ENCODE measurements at places on chromosomes 4 and X.

GRCh38 chr4:55014876-55015275, 110.5 kb downstream of the KDR start:
- H3K4me3 ChIP-seq: no peak overlapping the region
- H3K27ac ChIP-seq: no peak overlapping the region
- no peaks in the 10 kb centered on the region for H3K36me3 ChIP-seq

DNA sequence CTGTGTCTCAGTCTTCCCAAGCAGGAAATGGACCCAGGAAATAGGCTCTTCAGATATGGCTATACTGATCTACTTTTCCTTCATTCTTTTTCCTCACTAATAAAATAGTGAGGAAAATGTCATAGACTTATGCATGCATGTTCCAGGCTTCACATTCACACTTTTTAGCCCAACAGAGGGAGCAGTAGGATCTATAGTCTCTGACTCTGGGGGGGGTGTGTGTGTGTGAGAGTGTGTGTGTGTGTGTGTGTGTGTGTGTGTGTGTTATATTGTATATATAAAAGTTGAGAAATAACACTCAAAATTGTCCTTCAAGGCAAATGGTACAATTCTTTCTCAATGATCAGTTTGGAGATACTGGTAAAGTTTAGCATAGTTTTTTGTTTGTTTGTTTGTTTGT, 297.2 kb upstream of the GALNT7 start:
- no peak overlapping the region for H3K27ac ChIP-seq
- no peaks in the 10 kb centered on the region for H3K36me3 ChIP-seq
- H3K27me3 ChIP-seq: no peaks in the 10 kb centered on the region
- no peak for DNase-seq

GRCh38 chrX:19670321-19670750, 155.0 kb upstream of the MAP3K15 start:
- no peaks in the 10 kb centered on the region for H3K36me3 ChIP-seq
- peak overlapping the region; percentile 37 for H3K4me3 ChIP-seq
- peak overlapping the region; percentile 27 for H3K27ac ChIP-seq
- H3K4me1 ChIP-seq: no peaks in the 10 kb centered on the region
- no peaks in the 10 kb centered on the region for H3K27me3 ChIP-seq

DNA sequence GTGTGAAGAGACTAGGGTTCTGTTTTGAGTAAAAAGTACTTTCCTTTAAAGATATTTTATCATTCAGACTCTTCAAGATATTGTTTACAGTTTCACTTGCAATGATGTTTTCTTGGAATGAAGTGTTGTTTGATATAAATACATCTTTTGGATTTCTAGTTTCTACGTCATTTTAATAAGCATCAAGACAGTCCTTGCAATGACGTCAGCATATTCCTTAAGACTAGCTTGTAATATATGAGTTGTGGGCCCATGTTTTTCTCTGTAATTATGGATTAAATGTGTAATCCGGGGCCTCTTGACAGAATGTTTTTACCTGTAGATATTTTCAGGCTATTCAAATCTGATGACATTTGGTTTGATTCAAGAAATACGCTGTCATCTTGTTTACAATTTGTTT, 66.1 kb downstream of the RBMX2 start:
- no peaks in the 10 kb centered on the region for H3K27me3 ChIP-seq
- no peaks in the 10 kb centered on the region for H3K4me1 ChIP-seq
- H3K36me3 ChIP-seq: no peaks in the 10 kb centered on the region
- DNase-seq: no peak
- H3K4me3 ChIP-seq: no peak overlapping the region

GRCh38 chrX:19720661-19721060, 166.7 kb downstream of the SH3KBP1 start:
- no peak for DNase-seq
- H3K27ac ChIP-seq: no peak overlapping the region
- H3K4me1 ChIP-seq: no peaks in the 10 kb centered on the region

DNA sequence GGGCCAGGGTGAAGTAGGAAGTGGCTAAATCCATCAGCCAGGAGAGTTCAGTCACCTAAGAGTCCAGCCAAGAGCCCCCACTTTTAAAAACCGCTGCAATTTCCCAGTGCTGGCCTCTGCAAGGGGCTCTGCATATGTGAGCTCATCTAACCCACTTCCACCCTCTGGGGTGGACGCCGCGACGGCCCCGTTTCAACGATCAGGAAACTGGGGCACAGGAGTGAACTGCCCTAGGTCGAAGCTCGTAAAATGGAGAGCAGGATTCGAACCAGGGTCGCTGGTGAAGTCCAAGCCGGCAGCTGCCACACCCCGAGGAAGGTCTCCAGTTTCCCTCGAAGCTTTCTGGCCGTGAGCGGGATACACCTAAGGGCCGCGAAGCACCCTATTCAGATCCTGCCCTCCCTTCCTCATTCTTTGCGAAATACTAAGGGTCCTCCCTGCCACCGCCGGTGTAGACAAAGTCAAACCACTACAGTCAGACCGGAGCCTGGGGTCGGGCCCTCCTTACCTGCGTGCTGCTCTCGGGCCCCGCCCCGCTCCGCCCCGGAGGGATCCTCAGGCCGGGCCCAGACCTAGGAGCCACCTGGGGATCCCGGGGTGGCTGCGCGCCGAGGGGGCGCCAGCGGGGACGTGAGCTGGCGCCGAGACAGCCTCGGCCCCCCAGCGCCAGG, 446 bp downstream of the EVC2 start:
- peak overlapping the region; percentile 59 for H3K4me3 ChIP-seq
- peak overlapping the region; percentile 95 for H3K27ac ChIP-seq

DNA sequence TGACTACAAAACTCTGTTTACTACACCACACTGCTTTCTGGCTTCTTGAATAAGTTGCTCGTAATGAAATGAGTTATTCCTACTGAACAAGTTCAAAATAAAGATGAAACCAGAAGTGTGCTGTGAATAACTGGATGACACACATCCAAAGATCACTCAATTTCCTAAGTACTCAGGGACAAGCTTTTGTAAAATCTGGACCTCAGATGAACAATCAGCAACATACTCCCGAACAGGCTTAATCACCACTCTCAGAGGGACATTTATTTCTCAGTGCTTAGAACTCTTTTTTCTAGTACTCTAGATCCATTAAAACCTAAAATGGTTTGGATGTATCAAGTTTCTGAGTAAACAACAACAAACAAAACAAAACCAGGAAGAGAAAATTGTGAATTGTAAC, 61.5 kb upstream of the EXOC1L start:
- DNase-seq: no peak
- H3K36me3 ChIP-seq: no peaks in the 10 kb centered on the region
- no peak overlapping the region for H3K4me3 ChIP-seq
- H3K4me1 ChIP-seq: no peaks in the 10 kb centered on the region
- H3K27me3 ChIP-seq: no peaks in the 10 kb centered on the region
- no peak overlapping the region for H3K27ac ChIP-seq

GRCh38 chrX:130039847-130040246, 57.4 kb downstream of the BCORL1 start:
- H3K36me3 ChIP-seq: no peaks in the 10 kb centered on the region
- no peaks in the 10 kb centered on the region for H3K4me1 ChIP-seq
- no peak for DNase-seq
- H3K27ac ChIP-seq: no peak overlapping the region

- H3K27ac ChIP-seq: no peak overlapping the region
- no peaks in the 10 kb centered on the region for H3K36me3 ChIP-seq
- no peak for DNase-seq
- no peak overlapping the region for H3K4me3 ChIP-seq
- H3K4me1 ChIP-seq: no peaks in the 10 kb centered on the region
Observed at GRCh38 chr4:147388018-147388417, 92.9 kb upstream of the EDNRA start.

DNA sequence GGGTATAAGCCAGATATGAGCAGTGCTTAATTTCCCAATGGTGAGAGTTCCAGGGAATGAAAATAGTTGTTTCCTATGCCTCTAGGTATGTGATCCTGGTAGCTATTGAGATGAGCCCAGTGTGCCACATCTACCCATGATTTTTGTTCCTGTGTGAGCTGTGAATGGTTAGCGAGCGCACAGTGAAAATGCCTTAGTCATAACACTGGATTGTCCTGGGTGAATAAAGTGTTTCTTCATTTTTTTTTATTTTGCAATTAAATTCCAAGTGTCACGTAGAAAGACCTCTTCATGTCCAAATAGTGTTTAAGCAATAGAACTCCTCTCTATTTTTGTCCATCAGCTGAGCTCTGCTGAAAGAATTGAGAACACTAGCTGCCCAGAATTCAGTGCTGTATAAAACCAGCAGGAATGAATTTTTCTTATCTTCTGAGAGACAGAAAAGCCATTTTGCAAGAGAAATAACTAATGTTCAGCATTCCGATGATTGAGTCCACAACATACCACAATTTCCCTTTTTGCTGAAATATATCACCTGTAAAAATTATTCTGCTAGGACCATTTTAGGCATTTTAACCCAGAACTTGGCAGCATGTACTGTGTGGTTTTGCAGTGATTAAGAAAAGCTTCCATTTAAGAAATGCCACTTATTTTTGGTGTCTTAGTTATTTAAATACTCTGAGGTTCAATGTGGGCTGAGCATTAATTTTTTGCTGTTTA, 5.6 kb downstream of the MAOA start:
- no peak overlapping the region for H3K27ac ChIP-seq
- peak; percentile 16 for DNase-seq
- H3K4me1 ChIP-seq: no peaks in the 10 kb centered on the region
- no peak overlapping the region for H3K4me3 ChIP-seq
- no peaks in the 10 kb centered on the region for H3K36me3 ChIP-seq

DNA sequence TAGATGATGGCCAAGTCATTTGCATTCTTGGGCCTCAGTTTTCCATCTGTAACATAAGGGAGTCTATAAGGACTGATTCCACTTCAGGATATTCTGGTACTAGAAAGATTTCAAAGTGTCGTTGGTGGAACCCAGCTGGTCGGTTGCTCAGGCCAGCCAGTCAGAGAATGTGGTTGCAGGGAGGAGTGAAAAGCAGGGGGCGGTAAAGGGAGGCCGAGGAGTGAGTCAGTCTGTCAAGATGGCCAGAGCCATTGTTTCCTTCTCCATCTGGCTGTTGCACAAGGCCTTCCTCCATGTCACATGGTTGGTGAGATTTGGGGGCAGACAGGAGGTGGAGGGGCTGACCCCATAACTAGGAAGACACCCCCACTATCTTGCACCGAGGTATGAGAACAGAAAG, 38.2 kb downstream of the STARD8 start:
- H3K27ac ChIP-seq: peak overlapping the region; percentile 73
- H3K27me3 ChIP-seq: no peaks in the 10 kb centered on the region
- no peaks in the 10 kb centered on the region for H3K36me3 ChIP-seq
- DNase-seq: no peak
- H3K4me1 ChIP-seq: peaks cover 15% of the 10 kb centered on the region
- H3K4me3 ChIP-seq: peak overlapping the region; percentile 54

GRCh38 chr4:146095860-146096259, 79.7 kb upstream of the LSM6 start:
- H3K36me3 ChIP-seq: no peaks in the 10 kb centered on the region
- H3K4me3 ChIP-seq: no peak overlapping the region
- no peak overlapping the region for H3K27ac ChIP-seq
- H3K27me3 ChIP-seq: no peaks in the 10 kb centered on the region

DNA sequence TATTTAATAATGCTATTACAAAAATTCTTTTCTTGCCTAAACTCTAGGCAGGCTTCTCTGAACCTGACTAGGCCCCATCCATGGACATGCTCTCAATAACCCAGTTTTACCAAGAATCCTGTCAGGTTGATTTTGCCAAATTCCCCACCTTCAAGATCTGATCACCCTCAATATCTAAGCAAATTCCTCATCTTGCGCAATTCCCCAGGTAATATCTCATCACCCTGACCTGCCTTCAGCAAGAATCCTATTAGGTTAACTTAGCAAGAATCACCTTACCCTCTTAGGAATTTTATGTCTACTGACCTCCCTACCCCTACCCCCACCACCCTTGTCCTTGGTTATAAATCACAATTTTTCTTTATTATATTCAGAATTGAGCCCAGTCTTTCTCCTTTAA, 579.1 kb downstream of the C4orf33 start:
- no peaks in the 10 kb centered on the region for H3K4me1 ChIP-seq
- DNase-seq: no peak
- no peaks in the 10 kb centered on the region for H3K27me3 ChIP-seq
- H3K36me3 ChIP-seq: no peaks in the 10 kb centered on the region
- no peak overlapping the region for H3K27ac ChIP-seq

DNA sequence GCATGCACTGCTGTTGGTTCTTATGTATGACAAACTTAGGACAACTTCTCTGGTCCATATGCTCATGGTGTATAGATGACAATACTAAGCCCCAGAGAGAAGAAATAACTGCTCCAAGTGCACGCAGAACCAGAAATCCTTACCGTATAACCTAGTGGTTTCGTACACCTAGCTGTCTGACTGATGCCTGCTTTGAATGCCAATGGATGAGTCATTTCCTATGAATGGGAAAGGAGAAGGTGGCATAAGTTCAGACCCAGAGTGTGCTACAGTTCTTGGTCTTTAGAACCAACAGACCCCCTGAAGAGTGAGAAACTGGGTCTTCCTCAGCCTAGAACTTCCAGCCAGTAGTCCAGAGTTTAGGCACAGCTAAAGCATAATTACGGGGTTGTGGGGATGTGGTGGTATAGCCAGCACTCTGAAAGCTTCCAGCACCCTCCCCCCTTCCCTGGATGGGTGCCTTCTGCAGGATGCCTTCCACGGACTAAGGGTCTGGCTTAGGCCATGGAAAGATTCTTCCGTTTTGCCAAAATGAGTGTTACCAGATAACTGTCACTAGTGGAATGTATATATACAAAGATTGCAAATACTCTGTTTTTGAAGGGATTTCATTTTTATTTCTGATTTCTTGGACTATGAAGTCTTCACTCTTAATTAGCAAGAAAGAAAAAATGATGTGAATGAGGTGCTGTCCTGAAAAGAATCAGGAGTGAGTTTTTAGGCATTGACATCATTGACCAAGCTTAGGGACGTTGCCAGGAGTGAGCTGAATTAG, 84.6 kb upstream of the PACRGL start:
- H3K4me1 ChIP-seq: no peaks in the 10 kb centered on the region
- no peak overlapping the region for H3K4me3 ChIP-seq

GRCh38 chrX:65668377-65669310, 1.2 kb downstream of the MSN start:
- peak overlapping the region; percentile 93 for H3K27ac ChIP-seq
- peaks cover 15% of the 10 kb centered on the region for H3K4me1 ChIP-seq
- peaks cover 13% of the 10 kb centered on the region for H3K27me3 ChIP-seq
- H3K36me3 ChIP-seq: no peaks in the 10 kb centered on the region
- peak overlapping the region; percentile 83 for H3K4me3 ChIP-seq

- no peaks in the 10 kb centered on the region for H3K4me1 ChIP-seq
- no peak for DNase-seq
- H3K27me3 ChIP-seq: no peaks in the 10 kb centered on the region
- H3K36me3 ChIP-seq: peaks cover 32% of the 10 kb centered on the region
Observed at GRCh38 chrX:1336948-1337779, 579 bp downstream of the IL3RA start.

GRCh38 chr4:184949020-184949419, 69.3 kb upstream of the HELT start:
- H3K27me3 ChIP-seq: peaks cover 2% of the 10 kb centered on the region
- DNase-seq: no peak
- no peak overlapping the region for H3K27ac ChIP-seq

- no peak overlapping the region for H3K4me3 ChIP-seq
- DNase-seq: peak; percentile 12
- H3K27me3 ChIP-seq: no peaks in the 10 kb centered on the region
- H3K4me1 ChIP-seq: no peaks in the 10 kb centered on the region
- no peaks in the 10 kb centered on the region for H3K36me3 ChIP-seq
Observed at GRCh38 chrX:34886011-34886410, 56.6 kb upstream of the FAM47B start.

- H3K36me3 ChIP-seq: no peaks in the 10 kb centered on the region
- H3K27ac ChIP-seq: no peak overlapping the region
- H3K4me3 ChIP-seq: no peak overlapping the region
- no peaks in the 10 kb centered on the region for H3K4me1 ChIP-seq
Observed at GRCh38 chr4:186449954-186450353, 105.4 kb downstream of the MTNR1A start.

GRCh38 chr4:20574986-20575385, 125.3 kb upstream of the PACRGL start:
- no peaks in the 10 kb centered on the region for H3K36me3 ChIP-seq
- no peak overlapping the region for H3K27ac ChIP-seq
- no peak overlapping the region for H3K4me3 ChIP-seq

All from tibial nerve (tissue), 4 donors.